ENCODE measurements at places on chromosomes 6 and 20.

DNA sequence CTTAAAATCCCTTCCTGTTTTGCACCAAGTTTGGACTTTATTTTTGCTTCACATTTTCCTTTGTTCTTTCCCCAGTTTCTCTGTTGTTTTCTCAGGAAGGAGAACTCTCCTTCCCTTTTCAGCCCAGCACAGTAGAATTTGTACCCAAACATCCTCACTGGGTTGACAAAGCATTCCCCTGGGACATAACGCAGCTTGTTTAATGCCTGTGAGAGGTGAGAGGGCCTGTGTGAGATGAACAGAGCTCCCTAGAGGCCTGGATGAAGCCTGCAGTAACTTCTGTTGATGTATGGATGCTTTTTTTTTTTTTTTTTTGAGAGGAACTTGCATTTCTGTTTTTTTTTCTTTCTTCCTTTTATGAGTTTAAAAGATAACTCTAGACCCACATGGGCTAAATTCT, 104.9 kb upstream of the SLC22A23 start:
- peak; percentile 82 for DNase-seq

GRCh38 chr6:100952006-100952405, 70.9 kb upstream of the ASCC3 start:
- DNase-seq: no peak

DNA sequence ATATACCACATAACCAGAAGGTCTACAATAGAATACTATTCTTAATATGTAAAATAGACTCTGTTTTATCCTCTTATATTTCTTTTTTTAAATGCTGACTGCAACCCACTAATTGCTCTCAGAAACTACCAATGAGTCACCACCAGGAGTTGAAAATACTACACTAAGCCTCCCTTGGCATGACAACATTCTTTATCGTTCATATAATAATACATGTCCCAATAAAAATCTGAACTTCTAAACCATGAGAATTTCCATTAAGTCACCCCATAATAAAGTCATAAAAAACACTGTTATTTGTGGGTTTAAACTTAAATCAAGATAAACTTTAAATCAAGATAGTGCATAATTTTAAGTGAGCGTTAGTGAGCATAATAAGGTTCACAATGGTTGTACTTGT, 4.2 kb downstream of the HACE1 start:
- peak; percentile 13 for DNase-seq

DNA sequence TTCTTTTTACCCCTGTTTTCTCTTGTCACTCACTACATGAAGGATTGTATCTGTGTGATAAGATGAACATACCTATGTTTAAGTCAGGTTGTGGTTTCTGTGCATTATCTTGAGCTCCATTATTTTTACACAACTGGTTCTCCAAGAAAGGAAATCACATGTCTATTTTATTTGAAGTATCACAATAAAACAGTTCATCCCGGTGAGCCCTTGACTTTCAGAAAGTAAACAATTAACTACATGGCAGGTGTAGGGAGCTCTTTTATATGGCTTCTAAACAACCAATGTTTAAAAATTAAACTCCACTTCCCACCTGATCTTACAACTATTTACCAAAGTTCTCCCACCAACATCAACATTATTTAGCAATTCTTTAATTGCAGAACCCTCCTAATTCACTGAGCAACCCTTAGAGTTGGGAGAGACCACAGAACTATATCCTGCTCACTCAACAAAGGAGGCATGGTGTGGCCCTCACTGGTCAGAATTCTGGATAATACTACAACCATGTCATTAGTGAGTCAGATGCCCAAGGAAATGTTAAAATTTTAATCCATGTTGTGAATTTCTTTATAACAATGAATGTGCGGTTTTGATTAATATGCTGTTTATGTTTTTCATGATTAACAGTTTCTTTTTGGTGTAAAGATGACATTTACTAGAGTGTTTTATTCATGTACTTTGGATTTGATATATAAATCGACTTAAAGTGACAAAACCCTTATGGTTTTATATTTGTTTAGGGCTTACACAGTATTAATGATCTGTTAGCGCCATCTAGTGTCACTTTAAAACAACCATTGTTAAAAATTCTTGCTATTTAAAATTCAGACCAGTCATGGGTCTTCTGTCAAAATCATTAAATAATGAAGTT, 50.0 kb upstream of the SCGN start:
- peak; percentile 77 for DNase-seq

GRCh38 chr20:38842558-38842981, 37.1 kb downstream of the PPP1R16B start:
- no peak for DNase-seq

DNA sequence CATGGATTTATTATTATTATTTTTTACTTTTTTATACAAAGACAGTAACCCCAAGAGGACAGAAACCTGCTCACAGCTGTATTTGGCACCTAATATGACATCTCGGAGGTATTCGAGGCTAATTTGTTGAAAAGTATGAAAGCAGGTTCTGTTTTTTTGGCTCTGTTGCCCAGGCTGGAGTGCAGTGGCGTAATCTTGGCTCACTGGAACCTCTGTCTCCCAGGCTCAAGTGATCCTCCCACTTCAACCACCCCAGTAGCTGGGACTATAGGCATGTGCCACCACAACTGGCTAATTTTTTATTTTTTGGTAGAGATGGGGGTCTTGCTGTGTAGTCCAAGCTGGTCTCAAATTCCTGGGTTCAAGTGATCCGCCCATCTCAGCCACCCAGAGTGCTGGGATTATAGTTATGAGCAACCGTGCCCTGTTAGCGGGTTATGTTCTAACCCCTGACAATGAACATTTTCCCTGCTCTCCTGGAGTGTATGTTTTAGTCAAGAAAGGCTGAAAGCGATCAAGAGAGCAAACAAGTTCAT, 53.7 kb upstream of the ZNF217 start:
- no peak for DNase-seq

DNA sequence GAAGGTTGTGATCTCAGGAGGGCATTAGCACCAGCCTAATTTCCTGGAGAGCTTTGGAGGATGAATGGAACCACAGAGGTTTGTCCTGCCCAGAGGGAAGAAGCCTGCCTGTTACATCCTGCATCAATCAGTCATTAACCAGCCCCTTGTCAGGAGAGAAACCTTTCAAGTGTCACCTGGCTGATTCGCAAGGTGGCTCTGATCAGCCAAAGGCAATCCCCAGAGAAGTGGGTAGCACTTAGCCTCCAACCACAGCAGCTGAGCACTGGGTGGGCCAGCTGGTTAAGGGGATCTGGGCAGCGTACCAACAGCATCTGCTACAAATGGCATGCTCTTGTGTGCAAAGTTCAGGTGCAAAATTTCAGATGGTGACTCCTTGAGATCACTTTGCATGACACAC, 26.9 kb downstream of the ANKEF1 start:
- no peak for DNase-seq

DNA sequence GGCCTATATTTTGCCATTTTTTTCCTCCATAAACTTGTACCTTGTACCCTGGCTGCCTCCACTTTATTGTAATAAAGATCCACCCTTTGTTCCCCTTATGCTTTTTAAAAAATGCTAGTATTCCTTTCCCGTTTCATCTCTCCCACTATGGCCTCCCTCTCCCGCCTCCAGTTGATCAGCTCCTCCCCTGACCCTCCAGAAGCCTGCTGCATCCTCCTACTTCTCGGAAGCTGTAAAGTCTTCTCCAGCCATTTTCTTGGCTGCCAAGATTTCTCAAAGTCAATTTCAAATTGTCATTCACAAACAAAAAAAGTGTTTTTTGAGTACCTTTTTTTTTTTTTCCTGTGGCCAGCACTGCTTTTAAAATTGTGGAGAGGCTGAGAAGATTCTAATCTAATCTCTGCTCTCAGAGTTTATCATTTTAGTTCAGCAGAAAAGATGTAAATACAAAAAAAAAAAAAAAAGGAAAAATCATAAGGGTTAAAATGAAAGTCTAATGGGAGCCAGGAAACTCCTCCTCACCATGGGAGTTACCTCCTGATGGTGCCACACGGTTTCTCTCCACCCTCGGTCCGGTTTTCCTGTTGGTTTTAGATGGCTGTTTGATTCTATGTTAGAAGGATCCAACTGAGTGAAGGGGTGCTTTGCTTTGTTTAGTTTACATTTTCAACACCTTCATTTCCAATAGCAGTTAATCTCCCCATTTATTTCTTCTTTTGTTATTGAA, 103.0 kb upstream of the KCNK16 start:
- DNase-seq: peak; percentile 15

GRCh38 chr6:51062166-51062722, 243.6 kb downstream of the TFAP2B start:
- no peak for DNase-seq

DNA sequence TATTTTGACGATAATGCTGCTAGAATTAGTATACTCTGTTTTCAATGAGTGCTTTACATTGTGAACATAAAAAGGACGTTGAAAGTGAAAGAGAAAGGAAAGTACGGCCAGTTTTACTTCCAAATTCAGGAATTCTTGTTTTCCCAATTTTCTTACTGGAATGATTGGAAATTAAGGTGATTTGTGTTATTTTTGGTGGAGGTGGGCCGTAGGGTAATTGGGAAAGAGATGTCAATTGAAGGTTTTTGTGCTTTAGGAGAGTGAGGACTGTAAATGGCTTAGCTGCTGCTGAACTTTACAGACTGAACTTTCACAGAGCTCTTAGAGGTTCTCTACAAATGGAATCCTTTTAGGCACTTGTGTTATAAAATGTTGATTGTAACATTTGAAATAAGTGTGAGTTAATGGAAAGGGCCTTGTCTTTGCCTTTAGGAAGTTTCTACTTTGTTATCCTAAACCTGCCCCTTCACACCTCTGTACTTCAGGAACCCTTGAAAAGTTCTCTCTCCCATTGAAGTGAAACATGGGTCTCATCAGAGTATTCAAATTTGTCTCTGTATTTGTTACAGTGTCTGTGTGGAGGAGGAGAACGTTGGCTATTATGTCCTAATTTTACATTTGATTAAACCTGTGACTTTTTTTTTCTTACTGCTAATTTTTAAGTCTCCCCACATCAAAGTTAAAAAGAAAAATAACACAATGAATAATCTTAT, 256.4 kb downstream of the ARID1B start:
- DNase-seq: peak; percentile 45

DNA sequence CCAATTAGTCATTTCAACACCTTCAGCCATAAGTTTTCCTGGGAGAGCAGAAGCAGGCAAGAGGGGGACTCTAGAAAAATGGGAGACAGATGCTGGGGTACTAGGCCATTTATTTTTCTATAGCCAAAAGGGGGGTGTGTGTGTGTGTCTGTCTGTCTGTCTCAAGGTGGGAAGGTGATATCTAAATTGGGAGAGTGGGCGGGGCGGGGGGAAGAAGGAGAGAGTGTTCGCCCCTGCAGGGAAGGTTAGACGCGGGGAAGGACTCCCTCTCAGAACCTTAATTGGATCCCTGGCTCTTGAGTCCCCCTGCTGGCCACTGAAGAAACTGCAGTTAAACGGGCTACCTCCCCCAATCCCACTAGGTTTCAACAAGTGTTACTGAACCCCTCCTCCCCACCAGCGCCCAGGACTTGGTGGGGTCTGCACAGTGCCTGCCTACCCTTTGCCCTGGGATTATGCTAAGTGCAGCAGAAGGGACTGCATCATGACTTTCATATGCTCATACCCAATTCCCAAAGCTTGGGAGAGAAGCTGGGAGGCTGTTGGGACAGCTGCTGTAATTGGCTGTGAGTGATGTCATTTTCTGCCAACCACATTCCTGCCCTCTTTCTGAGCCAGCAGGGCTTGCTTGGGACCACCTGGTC, 45.8 kb downstream of the FOXP4 start:
- peak; percentile 68 for DNase-seq

DNA sequence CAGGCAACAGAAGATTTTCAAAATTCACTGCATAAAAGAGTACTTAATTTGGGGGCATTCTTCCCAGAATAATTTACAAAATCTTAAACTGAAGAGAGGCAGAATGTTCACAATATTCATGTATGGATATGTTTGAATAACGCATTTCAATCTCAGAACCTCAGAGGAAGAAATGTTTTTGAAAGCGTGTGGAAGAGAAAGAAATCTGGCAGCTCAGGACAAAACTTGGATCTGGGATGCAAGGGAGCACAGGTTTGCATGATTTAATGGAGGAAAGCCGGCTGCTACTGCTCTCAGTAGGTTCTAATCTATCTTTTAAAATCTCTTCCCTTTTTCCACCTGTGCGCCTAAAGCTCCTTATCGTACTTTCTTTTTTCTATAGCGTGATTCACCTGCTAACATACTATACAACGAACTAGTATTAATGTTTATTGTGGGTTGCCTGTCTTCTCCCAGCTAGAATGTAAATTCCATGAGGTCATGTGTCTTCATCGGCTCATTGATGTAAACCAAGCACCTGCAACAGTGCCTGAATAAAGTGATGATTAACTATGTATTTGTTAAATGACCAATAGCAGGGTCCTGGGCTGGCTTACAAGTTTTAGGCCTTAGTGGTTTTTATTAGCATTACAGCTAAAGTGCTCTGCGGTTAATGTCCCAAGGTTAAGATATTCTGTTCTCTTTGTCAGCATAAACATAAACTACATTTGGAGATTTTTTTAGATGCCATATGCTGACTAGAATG, 15.3 kb downstream of the PRL start:
- no peak for DNase-seq

GRCh38 chr20:39630215-39630908, 668.2 kb downstream of the DHX35 start:
- no peak for DNase-seq

DNA sequence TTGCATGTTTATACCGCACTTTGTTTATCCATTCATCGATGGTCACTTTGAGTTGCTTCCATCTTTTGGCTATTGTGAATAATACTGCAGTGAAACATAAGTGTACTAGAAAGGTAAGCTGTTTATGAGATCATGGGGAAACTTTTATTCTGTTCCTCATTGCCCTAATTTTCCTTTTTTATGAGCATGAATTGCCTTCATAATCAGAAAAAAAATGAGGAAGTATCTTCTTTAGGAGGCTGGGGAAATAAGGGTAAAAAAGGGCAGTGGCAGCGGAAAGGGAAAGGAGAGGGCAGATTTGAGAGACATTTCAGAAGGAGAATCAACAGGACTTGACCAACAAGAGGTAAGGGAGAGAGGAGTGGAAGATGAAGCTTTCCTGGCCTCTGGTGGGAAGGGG, 14.3 kb upstream of the SERINC3 start:
- DNase-seq: no peak

DNA sequence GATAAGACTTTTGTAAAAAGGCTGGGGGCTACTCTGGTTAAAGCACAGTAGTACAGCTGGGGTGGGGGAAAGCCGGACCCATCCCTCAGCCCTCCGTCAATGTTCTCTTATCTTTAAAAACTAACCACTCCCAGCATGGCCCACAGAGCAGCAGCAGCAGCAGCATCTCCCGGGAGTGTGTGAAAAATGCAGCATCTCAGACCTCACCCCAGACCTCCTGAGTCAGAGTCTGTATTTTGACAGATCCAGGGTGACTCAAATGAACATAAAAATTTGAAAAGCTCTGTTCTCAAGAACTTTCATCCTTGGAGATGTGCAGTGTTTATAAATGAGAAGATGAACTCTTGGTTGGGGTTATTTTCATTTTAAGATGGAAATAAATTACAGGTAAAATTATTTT, 277.7 kb upstream of the ECI2 start:
- DNase-seq: peak; percentile 84

- DNase-seq: no peak
Measured at GRCh38 chr6:44201200-44201599, 15.5 kb upstream of the MYMX start.

- no peak for DNase-seq
Measured at GRCh38 chr6:37460805-37461204, 27.8 kb downstream of the CMTR1 start.

- DNase-seq: peak; percentile 63
Measured at GRCh38 chr6:79421001-79421411, 116.2 kb downstream of the LCA5 start.
